ENCODE measurements at places on chromosomes 7 and 10.

DNA sequence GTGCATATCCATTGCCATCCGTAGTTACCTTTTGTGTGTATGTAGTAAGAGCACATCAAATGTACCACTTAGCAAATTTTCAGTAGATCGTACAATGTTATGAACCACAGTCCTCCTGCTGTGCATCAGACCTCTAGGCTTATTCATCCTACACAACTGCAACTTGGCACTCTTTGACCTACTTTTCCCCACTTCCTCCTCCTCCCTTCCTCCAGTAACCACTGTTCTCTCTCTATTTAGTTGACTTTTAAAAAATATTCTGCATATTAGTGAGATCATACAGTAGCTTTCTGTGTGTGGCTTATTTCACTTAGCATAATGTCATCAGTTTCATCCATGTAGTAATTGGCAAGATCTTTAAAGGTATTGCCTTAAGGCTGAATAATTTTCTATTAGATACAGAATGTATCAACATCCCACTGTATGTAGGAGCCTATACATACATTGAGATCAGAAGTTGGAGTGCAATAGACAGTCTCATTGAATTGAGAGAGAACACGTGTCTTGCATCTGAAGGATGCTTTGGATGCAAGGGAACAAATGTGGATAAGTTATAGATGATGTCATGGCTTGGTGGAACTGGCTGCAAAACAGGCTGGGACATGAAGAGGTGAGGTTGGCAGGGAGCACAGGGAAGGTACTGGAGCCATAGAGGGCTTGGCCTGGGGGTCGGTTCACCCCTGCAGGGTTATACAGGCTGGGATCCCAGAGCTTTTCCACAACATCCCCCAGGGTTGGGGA, 83.0 kb upstream of the FAM180A start:
- DNase-seq, result peak; percentile 48

- no peak for DNase-seq
These were observed 737.1 kb downstream of the INHBA start for GRCh38 chr7:40965774-40966173.

DNA sequence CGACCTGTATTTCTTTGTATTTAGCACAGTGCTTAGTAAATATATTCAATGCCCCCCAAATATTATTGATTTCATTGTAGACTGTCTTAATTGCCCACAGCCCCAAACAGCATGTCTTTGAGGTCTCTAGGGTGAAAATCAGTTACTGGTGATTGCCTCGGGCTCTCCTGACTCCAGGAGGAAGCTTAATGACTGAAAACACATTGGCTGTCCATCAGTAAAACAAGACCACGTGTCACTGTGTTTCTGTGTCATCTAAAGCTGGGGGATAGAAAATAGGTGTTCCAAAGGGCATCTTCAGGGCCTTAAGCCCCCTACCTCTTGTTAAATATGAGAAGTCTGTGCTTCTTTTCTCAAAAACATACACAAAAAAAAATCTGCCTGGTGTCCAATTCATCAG, 67.9 kb downstream of the CACNA2D1 start:
- no peak for DNase-seq

DNA sequence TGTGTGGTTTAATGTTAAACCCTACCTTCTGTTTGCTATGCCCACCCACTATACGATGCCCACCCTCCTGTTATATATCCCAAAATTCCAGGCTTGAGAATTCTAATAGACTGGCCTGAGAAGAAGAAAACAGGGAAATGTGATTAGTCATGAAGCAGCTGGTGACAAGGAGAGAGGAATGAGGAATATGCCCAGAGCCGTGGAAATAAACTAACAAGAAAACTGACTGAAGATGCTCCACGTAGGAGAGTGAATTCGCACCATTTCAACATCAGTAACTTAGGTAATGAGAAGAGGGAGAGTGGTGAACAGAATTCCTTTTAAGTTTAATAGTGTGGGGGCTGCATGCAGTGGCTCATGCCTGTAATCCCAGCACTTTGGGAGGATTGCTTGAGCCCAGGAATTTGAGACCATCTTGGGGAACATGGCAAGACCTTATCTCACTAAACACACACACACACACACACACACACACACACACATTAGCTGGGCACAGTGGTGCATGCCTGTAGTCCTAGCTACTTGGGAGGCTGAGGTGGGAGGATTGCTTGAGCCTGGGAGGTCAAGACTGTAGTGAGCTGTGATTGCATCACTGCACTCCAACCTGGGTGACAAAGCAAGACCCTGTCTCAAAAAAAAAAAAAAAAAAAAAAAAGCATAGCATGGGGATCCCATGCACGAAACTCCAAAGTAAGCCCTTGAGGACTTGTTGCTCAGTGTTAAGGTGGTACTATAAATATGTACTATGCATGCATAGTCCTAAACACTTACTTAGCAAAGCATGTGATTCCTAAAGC, 16.1 kb upstream of the SYPL1 start:
- no peak for DNase-seq

DNA sequence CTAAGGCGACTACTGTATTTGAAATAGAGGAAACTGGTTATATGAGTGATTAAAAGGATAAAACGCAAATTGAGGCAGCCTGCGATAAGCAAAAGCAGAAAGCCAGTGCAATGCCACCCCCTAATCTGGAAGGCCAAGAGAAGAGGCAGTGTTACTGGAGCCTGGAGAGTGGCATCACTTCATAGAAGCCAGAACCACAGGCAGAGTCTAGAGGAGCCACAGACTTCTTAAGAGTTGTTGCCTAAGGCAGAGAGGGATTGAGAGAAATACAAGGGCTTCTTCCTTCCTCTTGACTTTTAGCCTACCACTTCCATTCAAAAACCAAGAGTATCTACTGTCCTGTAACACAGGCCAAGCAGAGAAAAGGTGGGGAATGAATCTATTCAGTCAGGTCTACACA, 94.9 kb upstream of the SKAP2 start:
- no peak for DNase-seq

- DNase-seq, result no peak
These were observed 108.4 kb downstream of the KIF20B start for GRCh38 chr10:89809766-89810165.

DNA sequence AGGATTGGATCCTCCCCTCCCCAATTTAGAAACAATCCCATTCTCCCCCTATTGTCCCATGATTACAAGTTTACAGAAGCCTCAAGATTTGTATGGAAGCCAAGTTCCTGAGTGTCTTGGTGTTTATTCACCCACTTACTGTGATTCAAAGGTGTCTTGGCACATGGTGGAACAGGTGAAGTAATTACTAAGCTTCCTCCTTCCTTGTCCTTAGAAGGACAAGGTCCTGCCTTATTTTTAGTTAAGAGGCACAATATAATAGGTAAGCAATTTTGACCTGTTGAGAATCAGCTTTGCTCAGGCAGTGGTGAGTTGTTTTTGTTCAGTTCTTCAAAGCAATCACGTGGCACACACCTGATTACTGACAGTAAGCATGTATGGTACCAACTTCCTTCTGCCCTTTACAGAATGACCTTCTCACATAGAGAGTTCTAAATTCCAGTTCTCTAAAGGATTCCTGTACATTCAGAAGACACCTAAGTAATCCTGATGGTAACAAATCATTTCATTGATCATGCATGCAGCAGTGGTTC, 60.7 kb upstream of the SLC13A1 start:
- DNase-seq, result no peak

DNA sequence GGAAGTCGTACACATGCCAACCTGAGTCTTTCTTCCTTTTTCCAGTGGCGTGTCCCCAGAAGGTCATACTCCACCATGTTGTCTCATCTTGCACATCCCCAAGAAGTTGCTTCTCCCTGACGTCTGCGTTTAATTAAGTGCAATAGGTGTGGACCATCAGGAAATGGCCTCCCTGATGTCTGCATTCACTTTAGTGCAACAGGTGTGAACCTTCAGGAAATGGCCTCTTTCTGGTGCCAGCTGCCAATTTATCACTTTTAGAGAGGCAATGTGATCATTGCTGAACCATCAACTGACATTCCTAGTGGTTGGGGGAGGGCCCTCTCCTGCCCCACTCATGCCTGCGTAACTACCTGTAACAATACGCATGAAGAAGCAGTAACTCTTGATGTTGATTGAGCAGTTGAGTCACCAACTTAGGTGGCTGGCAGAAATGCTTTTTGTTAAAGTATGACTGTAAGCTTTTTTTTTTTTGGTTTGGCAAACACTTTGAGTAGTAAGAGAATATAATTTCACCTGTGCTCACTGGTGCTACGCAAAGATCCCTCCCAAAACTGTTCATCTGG, 25.8 kb downstream of the SCIN start:
- no peak for DNase-seq

GRCh38 chr7:54888067-54888733, 129.2 kb upstream of the SEC61G start:
- DNase-seq, result no peak

DNA sequence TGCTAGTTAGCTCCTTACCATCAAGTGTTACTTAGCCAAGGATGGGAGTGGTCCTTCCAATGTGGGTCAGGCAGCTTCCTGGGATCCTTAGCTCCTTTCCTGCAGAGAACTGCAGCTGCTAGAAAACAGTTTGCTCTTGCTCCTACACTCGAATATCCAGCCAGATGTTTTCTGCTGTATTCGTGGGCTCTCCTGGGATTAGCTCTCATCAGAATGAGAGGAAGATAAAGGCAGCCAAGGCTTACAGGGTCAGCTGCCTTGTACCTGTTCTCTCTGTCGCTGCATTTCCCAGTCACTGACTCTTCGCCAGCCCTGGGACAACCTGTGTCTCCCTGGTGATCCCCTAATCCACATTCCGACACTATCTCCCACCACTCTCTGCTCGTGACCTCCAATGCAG, 29.0 kb downstream of the NEUROD6 start:
- DNase-seq, result no peak

DNA sequence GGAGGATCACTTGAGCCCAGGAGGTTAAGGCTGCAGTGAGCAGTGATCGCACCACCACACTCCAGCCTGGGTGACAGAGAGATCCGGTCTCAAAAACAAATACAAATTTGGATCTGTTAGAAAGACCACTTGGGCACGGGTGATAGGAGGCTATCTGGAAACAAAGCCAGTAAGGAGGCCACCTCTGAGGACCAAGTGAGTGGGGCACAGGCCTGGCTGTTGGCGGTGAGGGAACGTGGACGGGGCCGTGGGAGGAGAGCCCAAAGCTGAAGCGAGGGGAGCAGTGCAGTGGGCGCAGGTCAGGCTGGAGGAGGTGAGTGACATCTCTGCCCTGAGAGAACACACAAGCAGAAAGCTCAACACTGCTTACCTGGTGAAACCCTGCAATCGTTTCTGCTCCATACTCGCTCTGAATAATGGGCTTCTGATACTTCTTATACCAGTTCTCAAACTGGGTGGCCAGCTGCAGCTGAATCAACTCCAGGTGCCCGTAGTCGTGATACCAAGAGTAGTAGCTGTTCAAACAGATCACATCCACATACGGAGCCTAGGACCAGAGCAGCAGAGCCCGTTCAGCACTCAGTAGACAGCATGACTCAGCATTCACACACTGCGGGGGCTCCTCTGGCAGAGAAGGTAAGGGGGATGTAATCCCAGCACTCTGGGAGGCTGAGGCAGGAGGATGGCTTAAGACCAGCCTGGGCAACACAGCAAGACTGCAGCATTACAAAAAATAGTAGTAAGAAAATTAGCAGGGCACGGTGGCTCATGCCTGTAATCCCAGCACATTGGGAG, 14.5 kb downstream of the GUSB start:
- DNase-seq, result no peak

- DNase-seq, result no peak
These were observed 3.5 kb upstream of the HOGA1 start for GRCh38 chr10:97580421-97581367.

- no peak for DNase-seq
These were observed 20.5 kb downstream of the ITPRIP start for GRCh38 chr10:104317726-104318299.

- no peak for DNase-seq
These were observed 143.8 kb downstream of the RSU1 start for GRCh38 chr10:16673443-16673842.

DNA sequence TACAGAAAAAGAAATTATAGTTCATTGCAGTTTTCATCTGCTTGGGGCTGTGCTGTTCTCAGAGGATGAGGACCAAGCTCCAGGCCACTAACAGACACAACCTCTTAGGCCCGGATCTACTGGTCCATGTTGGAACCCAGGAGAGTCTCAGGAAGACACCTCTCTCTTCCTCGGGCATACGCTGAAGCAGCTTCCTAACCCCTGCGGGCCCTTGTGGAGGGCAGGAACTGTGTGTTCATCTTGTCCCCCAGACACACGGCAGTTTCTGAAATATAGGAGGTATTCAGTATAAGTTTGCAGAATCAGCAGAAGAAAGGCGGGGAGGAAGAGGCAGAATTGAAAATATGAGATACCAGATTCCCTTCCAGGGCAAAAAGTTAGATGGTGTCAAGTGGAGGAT, 78.4 kb downstream of the EEPD1 start:
- no peak for DNase-seq

- no peak for DNase-seq
These were observed 356.5 kb upstream of the ZNF32 start for GRCh38 chr10:44004913-44005787.

- DNase-seq, result no peak
These were observed 73.9 kb downstream of the KIAA1549 start for GRCh38 chr7:138907201-138907847.

GRCh38 chr10:48655411-48656240, 29.0 kb upstream of the WDFY4 start:
- DNase-seq, result no peak

DNA sequence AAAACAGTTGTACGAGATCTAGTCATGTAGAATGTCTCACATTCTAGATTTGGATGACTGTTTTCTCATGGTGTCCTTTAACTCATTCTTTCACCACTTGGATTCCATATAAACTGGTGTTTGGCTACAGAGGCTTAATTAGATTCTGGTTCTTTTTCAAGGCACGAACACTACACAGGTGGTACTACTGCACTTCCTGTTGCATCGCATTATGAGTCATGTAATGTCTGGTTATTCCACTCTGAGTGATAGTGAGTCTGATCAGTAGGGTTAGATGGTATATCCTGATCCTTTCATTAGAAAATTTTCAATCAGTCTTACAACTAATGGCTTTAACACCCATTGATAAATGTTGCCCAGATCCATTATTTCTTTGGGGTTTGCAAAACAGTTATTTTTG, 11.2 kb upstream of the AKAP9 start:
- DNase-seq, result no peak

- no peak for DNase-seq
These were observed 32.3 kb upstream of the NUB1 start for GRCh38 chr7:151309311-151309710.

DNA sequence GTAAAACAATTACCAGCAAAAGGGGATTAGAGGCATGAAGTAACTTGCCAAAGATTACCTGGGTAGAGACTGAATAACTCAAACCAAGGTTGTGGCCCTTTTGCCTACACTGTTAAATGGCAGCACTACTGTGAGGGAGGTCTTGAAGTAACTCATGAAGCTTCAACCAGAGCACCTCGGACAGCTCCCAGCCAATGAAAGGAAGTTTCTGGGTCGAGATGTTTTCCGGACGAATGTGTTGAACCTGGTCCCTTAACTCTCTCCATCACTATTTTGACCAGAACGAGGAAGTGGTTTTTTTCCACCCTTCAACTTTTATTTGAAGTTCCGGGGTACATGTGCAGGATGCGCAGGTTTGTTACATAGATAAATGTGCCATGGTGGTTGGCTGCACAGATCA, 133.6 kb upstream of the PRKCQ start:
- no peak for DNase-seq

GRCh38 chr10:131929122-131929845, 28.5 kb downstream of the PPP2R2D start:
- DNase-seq, result no peak

DNA sequence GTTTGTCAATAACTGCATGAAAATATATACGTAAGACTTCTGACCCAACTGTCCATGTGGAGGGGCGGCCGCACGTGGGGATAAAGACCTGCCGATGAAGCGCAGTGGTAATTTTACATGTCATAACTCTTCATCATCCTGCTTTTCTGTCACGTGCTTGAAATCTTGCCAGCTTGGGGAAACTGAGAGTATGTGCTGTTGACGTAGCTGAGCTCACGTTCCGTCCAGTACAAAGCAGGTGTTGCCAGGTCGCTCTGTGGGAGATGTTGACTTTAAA, 105.1 kb downstream of the INPP5A start:
- no peak for DNase-seq
